Activated T-cell treated with anti-CD3 and anti-CD28 coated beads, Interleukin-2, amount 50 U/mL, for 48 hours (primary cell): ENCODE measurements at places on chromosomes 16 and 17.

DNA sequence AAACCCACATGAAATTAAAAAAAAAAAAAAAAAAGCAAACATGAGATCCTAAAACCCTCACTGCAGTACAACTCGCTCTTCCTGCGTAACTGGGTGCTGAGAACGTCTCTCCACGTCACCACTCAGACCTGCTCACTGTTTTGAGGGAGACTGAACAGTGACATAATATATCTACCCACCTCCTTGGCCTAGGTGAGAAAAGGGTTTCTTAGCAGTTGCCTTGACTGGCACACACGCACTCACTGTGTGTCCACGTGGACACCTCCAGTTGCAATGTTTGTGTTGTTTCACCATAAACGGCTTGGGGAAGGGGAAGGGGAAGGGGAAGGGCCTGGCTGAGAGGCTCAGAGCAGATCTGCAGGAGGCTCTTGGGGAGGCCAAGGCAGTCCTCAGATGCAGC is 32.0 kb downstream of the FANCA start:
- no peak for DNase-seq

- DNase-seq = no peak
These were observed 28.5 kb downstream of the DYNLL2 start for GRCh38 chr17:58111676-58112075.

- no peak for DNase-seq
These were observed at the start of gene EFNB3 for GRCh38 chr17:7704601-7705268. Gene EFNB3 (plus strand): TSS chr17:7705202. CDS start chr17:7705599, 397 bp downstream.

DNA sequence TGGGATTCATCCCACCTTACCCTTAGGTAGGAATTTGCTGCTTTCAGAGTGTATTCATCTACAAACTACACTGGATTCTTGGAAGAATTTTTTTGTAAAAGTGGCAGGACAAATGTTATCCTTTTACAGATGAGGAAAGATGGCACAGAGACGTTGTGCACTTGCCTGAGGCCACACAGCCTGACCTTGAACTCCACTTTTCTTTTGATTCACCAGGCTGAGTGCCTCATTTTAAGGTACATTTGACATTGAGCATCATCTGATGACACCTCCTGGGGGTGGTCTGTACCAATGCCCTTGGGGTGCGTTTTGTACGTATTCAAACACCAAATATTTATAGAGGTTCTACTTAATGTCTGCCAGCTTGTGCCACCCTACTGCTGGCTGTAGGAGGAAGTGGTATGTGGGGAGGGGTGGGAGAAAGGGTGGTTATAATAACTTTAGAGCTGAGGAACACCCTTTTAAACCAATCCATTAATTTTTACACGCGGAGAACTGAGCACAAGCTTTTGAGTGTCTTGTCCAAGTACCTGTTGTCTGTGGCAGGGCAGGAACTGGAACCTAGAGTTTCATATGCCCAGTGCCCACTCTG is 29.1 kb downstream of the HS3ST3B1 start:
- DNase-seq = no peak

DNA sequence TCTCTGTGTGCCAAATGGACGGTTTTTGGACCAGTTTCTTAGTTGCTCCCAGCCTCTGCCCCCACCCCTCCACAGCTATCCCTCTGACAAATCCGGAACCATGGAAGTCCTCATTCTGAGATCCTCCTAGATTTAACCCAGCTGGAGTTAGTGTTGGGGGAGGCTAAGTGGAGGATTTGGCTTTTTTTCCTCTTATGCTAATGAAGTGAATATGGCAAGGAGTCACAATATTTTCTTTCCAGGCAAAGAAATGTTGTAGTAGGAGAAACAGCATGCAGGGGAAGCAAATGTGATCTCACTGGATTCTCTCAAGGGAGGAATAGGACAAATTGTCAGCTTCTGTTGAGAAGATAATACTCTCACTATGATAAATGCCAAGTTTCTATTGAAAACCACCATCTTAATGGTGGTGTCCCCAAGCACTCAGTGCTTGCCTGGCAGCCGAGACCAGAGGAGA is 159.5 kb downstream of the MSI2 start:
- no peak for DNase-seq

- no peak for DNase-seq
These were observed 8.6 kb downstream of the GNA13 start for GRCh38 chr17:65047941-65048340.

GRCh38 chr16:72715267-72715666 is 332.7 kb downstream of the ZFHX3 start:
- DNase-seq = no peak

DNA sequence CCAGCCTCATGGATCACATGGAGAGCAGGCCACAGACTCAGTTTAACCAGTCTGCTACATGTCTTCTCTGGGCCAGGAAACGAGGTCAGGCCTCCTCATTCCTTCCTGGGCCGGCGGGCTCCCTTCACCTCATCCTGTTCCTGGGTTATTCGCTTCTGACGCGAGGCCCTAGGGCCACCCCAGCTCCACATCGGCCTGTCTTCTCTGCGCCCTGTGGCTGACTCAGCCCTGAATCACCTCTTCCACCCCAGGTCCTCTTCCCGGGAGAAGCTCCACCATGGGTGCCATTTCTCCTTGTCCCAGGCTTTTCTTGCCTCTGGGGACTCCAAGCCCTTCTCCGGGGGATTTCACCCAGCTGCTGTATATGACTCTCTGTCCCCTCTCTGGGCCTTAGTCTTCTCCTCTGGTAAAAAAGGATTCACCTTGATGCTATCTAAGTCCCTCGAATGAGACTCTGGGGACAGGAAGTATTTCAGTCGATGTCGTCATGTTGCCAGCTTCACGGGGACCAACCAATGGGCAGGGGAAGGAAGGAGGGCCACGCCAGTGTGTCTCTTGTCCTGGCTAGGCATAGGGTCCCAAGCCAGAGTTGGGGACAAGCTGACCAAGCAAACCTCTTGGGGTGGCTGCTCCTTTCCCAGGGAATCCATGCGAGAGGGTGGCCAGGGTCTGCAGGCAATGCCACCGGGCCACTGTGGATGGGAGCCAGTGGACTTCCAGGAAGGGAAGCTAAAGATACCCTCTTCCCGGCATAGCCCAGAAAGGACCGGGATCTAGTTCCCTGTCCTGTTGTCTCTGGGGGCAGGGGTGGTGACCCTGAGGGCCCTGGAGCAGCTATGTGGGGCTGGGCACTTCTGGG is 58.7 kb downstream of the SOCS3 start:
- no peak for DNase-seq

GRCh38 chr16:57603115-57604024 is 25.1 kb upstream of the ADGRG1 start:
- DNase-seq = peak; percentile 16

GRCh38 chr16:77767211-77767610 is 21.2 kb upstream of the VAT1L start:
- no peak for DNase-seq

GRCh38 chr17:74767111-74767516 is 9.0 kb downstream of the NAT9 start:
- no peak for DNase-seq

GRCh38 chr17:66459811-66460270 is 157.4 kb downstream of the PRKCA start:
- DNase-seq = no peak

DNA sequence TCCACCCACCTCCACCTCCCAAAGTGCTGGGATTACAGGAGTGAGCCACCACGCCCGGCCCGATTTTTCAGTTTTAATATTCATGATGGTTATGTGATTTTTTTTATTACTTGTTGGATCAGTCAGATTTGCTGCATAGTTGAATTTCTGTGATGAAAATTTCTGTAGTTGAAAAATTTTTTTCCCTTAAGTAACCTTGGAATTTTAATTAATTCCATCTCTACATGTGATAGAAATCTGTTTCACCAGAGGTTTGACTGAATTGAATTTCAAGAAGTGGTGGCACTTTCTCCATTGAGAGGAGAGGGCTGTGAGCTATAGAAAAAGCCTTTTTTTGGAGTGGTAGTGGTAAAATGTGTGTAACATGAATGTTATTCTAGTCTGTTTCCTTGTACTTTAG is 24.7 kb downstream of the WIPF2 start:
- DNase-seq = no peak

GRCh38 chr16:55711959-55712876 is 56.4 kb downstream of the SLC6A2 start:
- DNase-seq = peak; percentile 70
